ENCODE measurements at places on chromosomes 1 and 21. TPM values are rescaled to one million over a fixed set of nuclear protein-coding genes. Genes with fewer than 3 reads are reported as not detected.

ARHGAP30 gene
- 2.1 TPM for polyA plus RNA-seq

FCRL1 gene
- 0.27 TPM for polyA plus RNA-seq

MASP2 gene
- 3.3 TPM for polyA plus RNA-seq

ARMH1 gene
- 7.9 TPM for polyA plus RNA-seq

REN gene
- 88.3 TPM for polyA plus RNA-seq

EFNA1 gene
- polyA plus RNA-seq, result 76.2 TPM

HMCN1 gene
- polyA plus RNA-seq, result 49.0 TPM

SH3BGR gene
- polyA plus RNA-seq, result 8.5 TPM

NOC2L gene
- 70.0 TPM for polyA plus RNA-seq

CRABP2 gene
- 78.7 TPM for polyA plus RNA-seq

CAP1 gene
- 166 TPM for polyA plus RNA-seq

ENAH gene
- 103 TPM for polyA plus RNA-seq

EDN2 gene
- polyA plus RNA-seq, result 3.4 TPM

ZYG11A gene
- 0.21 TPM for polyA plus RNA-seq

C1orf167 gene
- polyA plus RNA-seq, result 0.86 TPM

KCNQ4 gene
- 1.2 TPM for polyA plus RNA-seq

DNA sequence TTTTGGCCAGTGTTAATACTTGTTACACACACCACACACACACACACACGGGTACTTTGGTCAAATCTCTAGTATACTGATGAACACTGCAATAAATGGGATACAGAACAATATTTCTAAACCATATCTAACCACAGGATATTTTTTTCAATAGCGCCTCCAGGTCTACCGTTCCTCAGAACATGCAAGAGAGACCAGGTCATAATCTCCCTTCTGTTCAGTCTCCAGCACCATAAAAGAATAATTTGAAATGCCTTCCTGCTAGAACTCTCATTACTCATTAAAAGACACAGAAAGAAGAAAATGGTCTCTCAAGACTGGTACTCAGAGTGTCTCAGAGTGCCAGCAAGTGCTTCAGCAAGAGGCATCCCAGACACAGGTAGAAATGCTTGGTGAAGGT is 11.5 kb upstream of the SLC44A3 start:
- no peak for DNase-seq

- DNase-seq, result no peak
These were observed 18.6 kb upstream of the RALGPS2 start for GRCh38 chr1:178706432-178706831.

DNA sequence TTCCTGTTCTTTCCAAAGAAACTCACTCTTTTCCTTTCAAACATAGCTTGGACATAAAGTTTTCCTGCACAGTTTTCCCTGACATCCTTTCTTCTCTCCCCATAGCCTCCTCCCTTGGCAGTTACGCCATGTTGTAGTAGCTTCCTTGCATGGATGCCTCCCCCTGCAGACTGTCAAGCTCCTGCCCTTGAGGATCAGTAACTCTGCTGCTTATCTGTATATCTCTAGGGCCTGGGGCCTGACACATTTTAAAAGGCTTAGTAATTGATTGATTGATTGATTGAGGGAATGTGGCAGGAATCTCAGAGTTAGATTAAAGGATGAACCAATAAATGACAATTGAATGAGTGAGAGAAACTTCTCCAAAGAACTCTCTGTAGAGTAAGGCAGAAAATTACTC is 143.7 kb downstream of the NEK7 start:
- no peak for DNase-seq

GRCh38 chr1:234295626-234296025 is 77.6 kb upstream of the COA6 start:
- DNase-seq, result no peak

DNA sequence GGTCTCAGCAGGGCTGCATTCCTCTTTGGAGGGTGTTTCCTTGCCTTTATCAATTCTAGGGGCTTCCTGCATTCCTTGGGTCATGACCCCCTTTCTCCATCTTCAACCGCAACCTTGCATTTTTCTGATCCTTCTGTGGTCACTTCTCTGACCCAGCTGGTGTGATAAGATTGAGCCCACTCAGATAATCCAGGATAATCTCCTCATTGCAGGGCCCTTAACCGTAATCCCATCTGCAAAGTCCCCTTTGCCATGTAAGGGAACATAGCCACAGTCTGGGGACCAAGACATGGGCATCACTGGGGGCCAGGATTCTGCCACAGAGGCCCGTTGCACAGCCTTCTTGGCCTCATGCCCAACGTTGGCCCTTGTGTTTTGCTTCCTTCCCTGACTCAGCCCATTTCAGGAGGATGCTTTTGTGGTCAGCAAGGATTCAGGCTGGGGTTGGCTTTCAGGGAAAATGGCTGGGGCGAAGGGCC is 35.0 kb upstream of the IL19 start:
- DNase-seq, result no peak

- no peak for DNase-seq
These were observed 137.1 kb downstream of the CAMTA1 start for GRCh38 chr1:6922096-6922931.

GRCh38 chr1:11407301-11407994 is 71.5 kb upstream of the DISP3 start:
- DNase-seq, result no peak

GRCh38 chr1:158371188-158371953 is 17.7 kb downstream of the CD1E start:
- DNase-seq, result no peak

- no peak for DNase-seq
These were observed 105.6 kb upstream of the USH2A start for GRCh38 chr1:216528816-216529215.

DNA sequence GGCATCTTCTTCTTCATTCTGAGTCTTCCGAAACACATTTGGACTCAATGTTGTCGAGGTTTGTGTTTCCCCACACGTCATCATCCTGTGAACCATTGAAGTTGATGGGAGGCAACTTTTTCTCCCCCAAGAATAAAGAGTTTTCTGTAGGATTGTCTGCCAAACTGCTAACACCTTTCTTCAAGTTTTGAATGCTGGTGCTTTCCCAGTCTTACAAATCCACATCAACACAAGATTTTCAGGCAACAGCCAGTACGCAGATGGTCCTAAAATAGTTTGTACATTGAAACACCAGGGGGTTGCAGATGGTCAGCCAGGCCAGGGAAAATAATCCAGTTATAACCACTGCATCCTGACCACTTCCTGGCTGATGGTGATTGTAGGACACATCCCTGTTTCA is 187.9 kb downstream of the DISC1 start:
- DNase-seq, result no peak

- no peak for DNase-seq
These were observed 329.8 kb upstream of the VAMP3 start for GRCh38 chr1:7441143-7441841.

DNA sequence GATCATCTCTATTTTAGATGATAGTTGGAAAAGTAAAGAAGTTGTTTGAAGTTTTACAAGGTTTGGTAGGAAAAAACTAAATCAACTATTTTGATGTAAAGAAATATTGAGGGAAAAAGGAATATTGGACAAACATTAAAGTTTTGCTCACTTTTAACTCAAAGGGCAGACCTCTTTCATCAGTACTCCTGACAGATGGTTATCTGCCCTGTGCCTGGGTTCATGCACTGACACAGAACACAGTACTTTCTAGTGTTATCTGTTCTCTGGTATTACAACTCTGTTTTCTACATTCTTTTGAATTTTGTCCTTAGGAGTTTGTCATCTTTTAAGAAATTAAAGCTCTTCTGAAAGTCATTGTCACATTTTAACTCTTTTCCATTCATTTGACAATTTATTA is 118.7 kb downstream of the POU2F1 start:
- DNase-seq, result no peak

GRCh38 chr1:32114420-32114819 is 6.6 kb downstream of the KPNA6 start:
- no peak for DNase-seq

DNA sequence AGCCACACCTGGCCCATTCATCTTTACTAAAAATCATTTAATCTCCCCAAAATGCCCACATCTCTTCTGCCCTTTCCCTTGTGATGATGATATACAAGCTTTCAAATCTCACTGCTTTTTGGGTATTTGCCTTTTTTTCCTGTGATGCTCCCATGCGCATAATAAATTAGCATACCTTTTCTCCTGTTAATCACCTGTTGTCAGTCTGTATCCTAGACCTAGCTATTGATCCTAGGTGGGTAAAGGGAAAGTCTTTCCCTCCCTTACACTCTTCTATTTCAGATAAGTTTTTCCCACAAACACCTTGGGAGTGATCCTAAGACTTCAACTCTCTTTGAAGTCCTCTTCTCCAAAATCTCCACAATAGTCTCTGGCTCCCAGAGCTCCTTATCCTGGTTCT is 12.0 kb upstream of the SLC35A3 start:
- no peak for DNase-seq

- DNase-seq, result no peak
These were observed 74.6 kb downstream of the OBSCN start for GRCh38 chr1:228282329-228283042.

- DNase-seq, result no peak
These were observed 252.1 kb upstream of the RAB4A start for GRCh38 chr1:229018674-229019295.

GRCh38 chr1:17979815-17980214 is 127.8 kb upstream of the IGSF21 start:
- DNase-seq, result no peak

GRCh38 chr1:14362331-14362730 is 236.2 kb upstream of the KAZN start:
- DNase-seq, result no peak

- no peak for DNase-seq
These were observed 54.6 kb upstream of the PRDX6 start for GRCh38 chr1:173422456-173422976.

DNA sequence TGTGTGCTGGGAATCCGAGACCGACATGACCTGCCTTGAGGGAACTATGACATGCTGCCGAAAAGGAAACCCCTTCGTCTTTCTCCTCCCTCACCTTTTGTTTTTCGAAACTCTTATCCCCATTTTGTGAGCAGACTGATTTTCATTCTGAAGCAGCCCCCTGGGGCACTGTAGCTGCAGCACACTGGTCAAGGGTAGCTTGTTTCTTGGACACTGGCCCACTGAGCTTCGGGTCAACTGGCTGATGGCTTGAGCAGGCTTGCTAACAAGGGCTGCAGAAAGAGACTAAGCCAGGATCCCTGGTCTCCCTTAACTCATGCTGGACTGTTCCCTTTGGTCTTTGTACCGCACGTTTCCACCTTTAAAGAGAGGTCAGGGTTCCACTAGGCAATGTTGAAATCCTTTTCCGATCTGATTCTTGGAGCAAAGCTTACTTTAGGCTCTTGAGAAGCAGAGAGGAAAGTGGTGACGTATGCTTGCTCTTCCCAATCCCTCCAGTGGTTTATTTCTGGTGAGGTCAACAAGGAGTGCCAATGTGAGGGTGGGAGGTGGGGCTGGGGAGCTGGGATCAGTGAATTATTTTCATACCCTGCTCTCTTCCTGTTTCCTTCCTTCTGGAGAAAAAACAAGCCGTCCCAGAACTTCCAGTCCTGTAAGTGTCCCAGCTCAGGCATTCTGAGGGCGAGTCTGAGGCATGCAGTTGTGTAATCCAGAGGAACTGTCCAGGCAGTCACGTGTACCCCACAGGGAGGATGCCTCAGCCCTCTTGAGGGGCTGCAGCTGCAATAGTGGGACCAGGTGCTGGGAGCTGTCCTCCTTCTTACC is 7.6 kb downstream of the CYP4B1 start:
- no peak for DNase-seq

DNA sequence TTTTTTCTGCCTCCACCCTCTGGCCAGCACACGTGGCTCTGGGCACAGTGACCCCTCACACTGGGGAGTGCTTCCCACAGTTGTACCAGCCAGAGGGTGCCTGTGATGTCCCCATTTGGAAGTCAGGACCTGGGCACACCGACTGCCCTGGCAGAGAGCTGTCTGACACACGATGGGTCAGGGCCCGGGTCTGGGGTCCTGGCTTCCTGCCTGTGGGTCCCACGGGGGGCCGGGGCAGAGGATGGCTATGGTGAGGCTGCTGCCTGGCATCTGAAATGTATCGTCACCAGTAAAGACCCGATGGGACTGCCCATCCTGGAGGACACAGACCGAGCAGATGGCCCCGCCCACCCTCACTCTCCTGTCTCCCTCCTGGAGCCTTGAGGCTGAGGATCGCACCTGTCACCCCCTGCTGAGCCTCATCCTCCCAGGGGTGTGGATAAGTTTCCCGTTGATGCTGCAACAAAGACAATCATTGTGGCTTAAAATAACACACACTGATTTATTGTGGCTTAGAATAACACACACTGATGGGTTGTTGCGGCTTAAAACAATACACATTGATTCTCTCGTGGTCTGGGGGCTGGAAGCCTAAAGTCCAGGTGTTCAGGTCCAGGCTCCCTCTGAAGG is 88.8 kb upstream of the TTC34 start:
- DNase-seq, result no peak

GRCh38 chr1:158176399-158176798 is 4.3 kb upstream of the CD1D start:
- DNase-seq, result no peak

DNA sequence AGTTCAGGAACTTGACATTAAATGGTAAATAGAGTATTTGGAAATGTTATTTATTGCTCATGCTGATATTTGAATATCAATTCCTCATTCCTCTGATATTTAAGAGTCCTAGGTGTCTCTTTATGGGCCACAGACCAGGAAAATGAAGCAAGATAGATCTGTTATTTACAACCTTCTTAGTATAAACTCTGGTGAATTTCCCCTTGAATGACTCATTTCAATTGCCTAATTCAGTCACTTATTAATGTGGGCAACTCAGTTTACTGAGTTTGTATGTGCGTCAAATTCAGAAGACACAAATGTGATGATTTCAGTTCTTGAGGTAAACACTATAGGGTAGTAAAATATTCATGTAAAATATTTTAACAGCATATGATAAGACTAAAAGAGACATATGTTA is 1404.4 kb upstream of the PRMT6 start:
- DNase-seq, result no peak

- no peak for DNase-seq
These were observed 388.0 kb downstream of the SETD4 start for GRCh38 chr21:35672313-35672712.

- no peak for DNase-seq
These were observed 56.5 kb downstream of the HHAT start for GRCh38 chr1:210385228-210385627.

- DNase-seq, result no peak
These were observed 16.4 kb downstream of the SPRTN start for GRCh38 chr1:231354330-231355020.

GRCh38 chr1:159889821-159890252 is 10.1 kb downstream of the CFAP45 start:
- DNase-seq, result no peak

DNA sequence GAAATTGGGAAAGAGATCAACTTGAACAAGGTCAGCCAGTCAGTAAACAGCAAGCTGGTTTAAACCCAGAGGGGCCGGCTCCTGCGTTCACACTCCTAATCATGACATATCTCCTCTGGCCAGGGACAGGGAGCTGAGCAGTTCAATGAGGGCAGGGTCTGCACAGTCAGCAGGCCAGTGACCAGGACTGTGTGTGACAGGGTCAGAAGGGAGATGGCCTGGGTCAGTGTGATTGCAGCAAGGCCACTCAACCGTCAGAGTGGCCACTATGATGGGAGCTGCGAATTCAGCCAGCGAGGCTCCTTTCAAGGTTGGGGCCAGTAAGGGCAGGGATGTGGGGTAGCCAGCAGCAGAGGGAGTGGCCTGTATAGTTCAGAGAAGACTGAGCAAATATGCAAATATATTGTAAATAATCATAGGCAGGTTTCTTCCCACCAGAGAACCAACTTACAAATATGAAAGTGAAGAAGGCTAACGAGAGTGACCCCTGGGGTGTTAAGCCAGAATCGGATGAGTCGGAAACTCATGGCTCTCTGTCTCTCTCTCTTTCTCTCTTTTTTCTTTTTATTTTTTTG is 20.0 kb downstream of the NOL9 start:
- no peak for DNase-seq

- DNase-seq, result no peak
These were observed 15.6 kb upstream of the CA6 start for GRCh38 chr1:8930116-8930515.

GRCh38 chr1:67626861-67627235 is 58.2 kb upstream of the GADD45A start:
- no peak for DNase-seq
